ENCODE measurements at places on chromosomes 13 and 19.

DNA sequence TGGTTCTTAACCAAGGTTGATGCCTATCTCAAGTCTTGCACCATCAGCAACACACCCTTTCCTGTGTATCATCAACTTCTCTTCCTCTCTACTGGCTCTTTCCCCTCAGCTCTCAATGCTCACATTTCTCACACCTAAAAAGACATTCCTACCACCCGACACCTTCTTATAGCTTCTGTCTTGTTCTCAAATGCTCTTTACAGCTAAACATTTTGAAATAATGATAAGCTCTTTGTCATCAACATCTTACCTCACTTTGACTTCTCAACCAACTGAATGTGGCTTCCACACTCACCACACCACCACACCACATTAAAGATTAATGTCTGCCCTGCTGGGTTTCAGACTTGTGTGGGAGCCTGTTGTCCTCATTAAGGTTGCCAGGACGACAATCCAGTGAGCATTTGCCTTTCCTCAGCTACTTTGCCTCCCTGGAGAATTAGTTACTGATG is 67.8 kb downstream of the RXFP2 start:
- no peak for DNase-seq

DNA sequence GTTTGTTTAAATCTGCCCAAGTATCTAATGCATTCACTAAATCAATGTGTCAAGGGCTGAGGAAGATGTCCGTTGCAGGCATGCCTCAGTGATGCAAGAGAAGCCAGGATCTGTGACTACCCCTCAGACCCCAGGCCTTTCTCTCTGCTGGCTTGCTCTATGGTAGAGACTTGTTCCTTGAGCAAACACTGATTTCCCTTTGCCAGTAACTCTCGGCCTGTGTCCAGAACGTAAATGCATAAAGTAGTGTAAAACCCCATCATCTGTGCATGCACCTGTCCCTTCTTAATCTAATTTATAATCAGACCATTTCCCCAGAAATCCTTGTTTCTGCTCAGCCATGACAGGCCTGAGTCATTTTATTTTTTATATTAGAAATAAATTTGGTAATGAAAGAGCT is 28.7 kb upstream of the FRY start:
- no peak for DNase-seq

- DNase-seq: no peak
Observed at GRCh38 chr13:22162889-22163288, 492.0 kb downstream of the FGF9 start.

DNA sequence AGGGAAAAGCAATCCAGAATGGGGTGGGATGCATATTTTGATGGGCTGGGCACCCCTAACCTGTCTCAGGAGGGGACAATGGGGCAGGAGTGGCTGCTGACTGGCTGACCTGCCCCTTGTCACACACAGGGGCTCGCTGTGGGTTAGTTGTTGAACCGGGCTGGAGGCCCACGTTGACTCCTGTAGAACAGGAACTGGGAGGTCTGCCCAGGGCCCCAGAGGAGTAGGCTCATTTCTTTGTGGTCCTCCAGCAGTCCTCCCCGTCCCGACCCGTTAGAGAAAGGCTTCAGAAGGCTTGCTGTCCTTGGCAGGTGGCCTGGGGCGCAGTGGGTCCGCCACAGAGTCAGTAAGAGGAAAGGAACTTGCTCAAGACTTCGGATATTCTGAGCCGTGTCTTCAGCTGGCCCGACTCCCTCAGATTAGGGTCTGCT is 70.1 kb downstream of the COL4A1 start:
- no peak for DNase-seq

- DNase-seq: no peak
Observed at GRCh38 chr13:111209613-111210012, 94.5 kb downstream of the ARHGEF7 start.

DNA sequence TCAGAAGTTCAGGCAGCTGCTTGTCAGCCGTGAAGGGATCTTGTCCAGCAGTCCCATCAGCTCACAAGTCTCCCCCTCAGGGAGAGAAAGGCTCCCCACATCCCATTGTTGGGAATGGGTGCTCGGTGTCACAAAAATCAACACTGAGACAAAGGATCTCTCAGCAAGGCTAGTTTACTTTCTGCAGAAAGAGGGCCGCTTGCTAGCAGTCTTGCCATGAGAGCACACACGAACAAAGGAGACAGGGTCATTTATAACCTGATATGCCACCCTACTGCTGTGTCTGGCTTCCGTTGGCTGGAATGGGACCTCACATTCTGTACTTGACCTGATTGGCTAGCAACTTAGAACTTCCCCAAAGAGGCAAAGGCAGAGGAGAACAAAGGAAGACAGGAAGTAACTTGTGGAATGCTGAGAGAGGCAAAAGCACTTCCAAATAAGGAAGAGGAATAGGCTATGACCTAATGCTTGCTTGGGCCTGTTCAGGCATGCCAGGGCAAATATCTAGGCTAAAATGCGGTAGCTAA is 8.7 kb upstream of the IGFL3 start:
- peak; percentile 36 for DNase-seq

DNA sequence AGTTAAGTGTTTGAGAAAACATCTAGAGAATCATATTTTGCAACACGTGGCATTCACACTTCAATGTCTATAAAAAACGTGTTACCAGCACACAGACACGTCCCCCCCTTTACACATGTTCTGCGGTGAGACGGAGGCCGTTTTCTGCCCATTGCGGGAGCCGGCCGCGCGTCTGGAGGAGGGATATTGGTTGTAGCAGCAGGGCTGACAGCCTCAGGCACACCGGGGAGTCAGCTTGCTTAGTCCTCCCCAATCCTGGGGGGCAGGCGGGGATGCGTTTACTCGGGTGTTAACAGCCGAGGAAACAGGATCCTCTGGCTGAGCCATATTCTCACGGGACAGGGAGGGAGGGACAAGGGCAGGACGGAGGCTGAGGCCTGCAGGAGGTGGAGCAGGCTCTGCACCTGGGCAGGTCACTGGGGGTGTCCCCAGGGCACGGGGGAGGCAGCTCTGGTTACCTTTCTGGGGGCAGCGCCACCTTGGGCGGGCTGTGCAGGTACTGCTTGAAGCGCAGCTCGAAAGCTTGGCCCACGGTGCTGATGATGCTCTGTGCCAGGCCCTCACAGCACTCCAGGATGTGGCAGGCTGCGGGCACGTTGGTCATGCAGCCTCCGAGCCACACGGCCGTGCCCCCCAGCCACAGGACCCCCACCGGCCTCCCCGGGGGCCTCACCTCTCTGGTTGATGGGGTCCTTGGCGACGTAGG is 25.0 kb downstream of the SHC2 start:
- DNase-seq: no peak

GRCh38 chr19:49120325-49120683 is 960 bp downstream of the PPFIA3 start:
- no peak for DNase-seq

DNA sequence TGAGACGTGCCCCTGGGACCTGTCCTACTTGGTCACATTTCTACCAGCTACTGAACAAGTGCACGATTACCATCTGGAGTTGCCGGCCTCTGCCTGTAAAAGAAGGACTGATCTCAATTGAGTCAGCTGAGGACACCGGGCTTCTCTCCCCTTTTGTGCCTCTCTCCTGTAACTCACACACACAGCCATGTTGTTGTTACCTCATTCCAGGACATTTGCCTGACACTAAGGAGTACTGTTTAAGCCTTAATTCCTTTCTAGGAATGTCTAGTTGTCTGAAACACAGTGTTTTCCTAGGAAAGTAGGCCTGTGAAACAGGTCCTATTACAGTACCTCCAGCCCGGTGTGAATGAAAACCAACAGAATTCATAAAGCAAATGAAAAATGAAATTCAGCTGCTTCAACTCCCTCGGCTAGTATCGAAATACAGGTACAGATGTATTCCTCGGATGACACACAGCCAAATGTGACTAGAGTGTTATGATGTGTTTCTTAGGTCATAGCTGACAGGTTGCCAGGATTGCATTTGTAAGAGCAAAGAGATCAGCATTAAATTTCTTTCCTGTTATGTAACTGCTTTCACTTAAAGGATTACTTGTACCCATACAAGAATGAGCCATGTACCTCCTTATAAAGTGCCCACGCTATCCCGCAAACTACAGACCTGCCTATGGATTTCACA is 152.0 kb upstream of the IRS2 start:
- DNase-seq: no peak

DNA sequence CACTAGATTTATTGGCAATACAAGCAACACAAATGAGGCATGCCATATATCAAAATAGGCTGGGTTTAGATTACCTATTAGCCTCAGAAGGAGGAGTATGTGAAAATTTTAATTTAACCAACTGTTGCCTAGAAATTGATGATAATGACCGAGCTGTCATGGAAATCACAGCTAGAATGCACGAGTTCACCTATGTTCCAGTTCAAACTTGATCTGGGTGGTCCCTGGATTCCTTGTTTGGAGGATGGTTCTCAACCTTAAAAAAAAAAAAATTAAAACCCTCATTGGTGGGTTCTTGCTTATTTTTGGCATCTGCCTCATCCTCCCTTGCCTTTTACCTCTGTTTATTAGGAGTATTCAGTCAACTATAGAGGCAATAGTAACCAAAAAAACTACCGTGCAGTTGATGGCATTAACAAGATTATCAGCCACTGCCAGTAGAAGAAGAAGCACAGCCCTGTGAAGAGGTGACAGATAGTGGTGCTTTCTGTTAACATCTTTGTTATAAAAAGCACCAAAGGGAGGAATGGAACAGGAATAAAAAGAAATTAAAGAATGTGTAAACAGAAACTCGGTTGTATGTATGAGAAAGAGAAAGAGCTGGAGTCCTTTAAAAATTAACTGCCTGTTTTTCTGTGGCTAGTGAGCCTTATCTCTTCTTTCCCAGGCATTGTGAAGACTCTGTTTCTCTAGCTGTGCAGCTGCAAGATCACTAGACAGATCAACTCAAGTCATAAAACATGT is 106.4 kb downstream of the ZNF429 start:
- no peak for DNase-seq

GRCh38 chr19:28687296-28687695 is 525.7 kb downstream of the UQCRFS1 start:
- no peak for DNase-seq

GRCh38 chr13:109665781-109666249 is 120.6 kb downstream of the IRS2 start:
- no peak for DNase-seq

DNA sequence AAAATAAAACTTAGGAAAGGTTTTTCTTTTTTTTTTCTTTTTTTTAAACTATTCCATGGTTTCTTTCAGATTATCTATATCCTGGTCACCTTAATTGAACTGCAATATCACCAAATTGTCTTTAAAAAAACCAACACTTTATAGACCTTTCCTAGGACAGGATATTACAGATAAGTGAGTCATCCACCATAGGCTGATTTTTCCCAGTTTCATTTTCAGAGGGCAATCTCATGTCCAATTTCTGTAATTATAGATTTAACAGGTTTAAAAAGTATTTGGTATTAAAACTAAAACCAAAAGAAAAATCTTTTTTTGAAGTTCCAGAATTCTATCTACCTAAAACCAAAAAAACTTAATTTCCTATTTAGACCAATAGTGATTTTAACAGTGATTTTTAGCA is 13.2 kb downstream of the SPART start:
- DNase-seq: no peak

- no peak for DNase-seq
Observed at GRCh38 chr19:18762125-18763023, 28.7 kb downstream of the COMP start.

DNA sequence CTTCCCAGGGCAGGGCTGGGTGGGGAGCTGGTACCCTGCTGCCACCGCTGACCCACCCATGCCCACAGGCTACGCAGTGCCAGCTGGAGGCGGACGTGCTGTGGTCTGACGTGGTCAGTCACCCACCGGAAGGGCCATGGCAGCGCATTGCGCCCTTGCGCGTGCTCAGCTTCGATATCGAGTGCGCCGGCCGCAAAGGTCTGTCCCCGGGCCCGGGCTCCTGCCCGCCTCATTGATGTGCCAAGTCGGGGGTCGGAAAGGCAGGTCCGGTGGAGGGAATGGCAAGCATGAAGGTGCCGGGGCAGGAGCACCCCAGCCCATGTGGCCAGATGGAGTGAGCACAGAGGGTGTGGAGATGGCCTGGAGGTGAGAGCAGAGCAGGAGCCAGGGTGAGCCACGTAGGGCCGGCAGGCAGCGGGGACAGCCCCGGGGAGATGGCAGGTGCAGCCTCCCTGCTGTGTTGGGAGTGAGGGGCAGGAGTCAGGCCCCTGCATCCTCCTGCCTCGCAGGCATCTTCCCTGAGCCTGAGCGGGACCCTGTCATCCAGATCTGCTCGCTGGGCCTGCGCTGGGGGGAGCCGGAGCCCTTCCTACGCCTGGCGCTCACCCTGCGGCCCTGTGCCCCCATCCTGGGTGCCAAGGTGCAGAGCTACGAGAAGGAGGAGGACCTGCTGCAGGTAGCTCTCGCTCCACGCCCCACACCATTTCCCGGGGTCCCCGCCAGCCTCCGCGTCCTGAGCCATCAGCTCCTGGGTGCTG is 16.0 kb upstream of the SPIB start:
- DNase-seq: no peak

GRCh38 chr19:48813123-48813913 is 2.5 kb upstream of the BCAT2 start:
- no peak for DNase-seq

GRCh38 chr19:2170219-2170618 is 6.5 kb downstream of the DOT1L start:
- DNase-seq: no peak

DNA sequence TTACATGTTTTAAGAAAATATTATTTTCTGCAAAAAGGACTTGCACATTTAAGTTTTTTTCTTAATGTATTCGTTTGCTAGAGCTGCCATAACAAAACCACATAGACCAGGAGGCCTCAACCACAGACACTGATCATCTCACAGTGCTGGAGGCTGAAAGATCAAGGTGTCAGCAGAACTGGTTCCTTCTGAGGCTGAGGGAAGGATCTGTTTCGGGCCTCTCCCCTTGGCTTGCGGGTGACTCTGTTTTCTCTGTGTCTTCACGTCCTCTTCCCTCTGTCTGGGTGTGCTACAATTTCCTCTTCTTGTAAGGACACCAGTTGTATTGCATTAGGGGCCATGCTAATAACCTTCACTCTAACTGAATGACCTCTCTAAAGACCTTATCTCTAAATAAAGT is 364.2 kb downstream of the IRS2 start:
- no peak for DNase-seq

- DNase-seq: no peak
Observed at GRCh38 chr19:42216653-42217519, 591 bp downstream of the DEDD2 start.

DNA sequence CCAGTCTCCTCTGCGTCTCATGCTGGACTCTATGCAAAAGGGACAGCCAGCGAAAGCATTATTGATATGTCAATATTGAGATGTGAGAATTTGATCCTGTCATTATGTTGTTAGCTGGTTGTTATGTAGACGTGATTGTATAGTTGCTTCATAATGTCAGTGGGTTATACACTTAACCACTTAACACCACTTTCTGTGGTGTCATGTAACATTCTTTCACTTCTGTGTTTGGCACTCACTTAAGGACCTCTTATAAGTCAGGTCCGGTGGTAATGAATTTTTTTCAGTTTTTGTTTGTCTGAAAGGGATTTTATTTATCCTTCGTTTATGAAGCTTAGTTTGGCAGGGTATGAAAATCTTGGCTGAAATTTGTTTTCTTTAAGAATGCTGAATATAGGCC is 7.1 kb upstream of the SIGLEC7 start:
- no peak for DNase-seq

DNA sequence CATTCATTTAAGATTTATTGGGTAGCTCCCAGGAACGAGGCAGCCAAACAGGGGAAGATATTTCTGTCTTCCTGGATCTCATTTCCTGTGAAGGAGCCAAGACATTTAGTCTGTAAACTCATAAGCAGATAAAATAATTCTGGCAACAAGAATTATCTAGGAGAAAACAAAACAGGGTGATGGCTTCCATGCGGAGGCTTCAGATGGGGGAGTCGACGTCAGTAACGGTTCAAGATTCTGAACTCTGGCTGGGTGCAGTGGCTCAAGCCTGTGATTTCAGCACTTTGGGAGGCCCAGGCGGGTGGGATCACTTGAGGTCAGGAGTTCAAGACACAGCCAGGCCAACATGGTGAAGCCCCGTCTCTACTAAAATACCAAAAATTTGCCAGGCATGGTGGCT is 1.3 kb downstream of the GNA15 start:
- no peak for DNase-seq

Measured in NCI-H187 treated with DMSO at 0.1 percent for 48 hours (cell line).